NCI-H1694 treated with DMSO at 0.1 percent for 48 hours (cell line): ENCODE measurements at places on chromosomes 5 and 9.
A peak's percentile ranks its signal among the peaks of the same experiment; 100 is the strongest.

GRCh38 chr5:172114875-172115422, 73.1 kb downstream of the STK10 start:
- DNase-seq: no peak

DNA sequence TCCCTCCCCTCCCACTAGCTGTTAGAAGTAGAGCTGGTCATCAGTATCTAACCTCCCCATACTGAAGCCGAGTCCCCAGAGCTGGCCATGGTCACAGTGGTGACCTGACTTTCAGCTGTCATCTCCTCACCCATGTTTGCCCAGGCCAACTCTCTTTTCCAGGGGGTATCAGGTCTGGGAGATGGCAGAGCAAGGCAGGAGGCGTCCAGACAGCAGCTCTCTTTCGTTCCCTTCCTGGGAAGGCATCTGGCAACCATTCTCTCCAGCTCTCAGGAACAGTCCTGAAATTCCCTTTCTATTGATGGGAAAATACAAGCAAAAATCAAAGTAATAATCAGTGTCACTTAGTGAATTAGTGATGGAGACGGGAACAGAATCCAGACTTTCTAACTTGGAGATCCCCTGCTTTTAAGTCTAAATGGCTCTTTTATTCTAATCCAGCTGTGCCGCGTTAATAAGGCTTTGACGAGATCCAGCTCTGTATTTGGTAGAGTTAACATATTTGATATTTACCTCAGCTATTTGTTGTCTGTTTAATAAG, 21.3 kb upstream of the AOPEP start:
- no peak for DNase-seq

DNA sequence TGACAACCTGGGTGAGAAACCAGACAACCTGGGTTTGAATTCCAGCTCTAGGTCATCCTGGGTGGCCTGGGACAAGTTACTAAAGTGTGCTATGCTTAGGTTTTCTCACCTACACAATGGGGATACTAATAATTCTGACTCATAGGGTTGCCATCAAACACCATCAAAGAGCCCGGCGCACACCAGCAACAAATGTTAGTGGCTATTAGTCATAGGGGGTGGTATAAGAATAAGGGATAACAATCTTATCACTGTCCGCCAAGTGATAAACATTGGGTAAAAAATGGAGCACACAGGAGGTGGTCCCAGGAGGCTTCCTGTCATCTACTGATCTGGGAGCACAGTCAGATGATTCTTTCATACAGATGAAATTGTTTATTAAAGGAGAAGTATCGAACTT, 61.4 kb upstream of the AFAP1L1 start:
- no peak for DNase-seq

DNA sequence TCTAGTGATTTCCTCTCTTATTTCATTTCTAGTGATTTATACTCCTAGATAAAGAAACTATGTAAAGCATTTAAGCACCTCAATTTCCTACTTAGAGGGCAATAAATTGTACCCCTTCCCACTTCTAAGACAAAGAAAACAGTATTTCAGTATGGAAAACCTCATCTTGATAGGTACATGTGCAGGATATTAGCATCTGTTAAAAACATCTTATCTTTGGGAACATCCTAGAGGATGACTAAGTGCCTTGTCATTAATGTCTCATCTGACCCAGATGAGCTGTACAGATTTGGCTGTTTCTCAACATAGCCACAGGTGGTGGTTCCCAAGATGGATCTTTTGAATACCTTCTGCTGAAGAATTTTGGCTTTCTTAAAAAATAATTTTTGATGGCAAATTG, 5.7 kb downstream of the MEGF10 start:
- no peak for DNase-seq

DNA sequence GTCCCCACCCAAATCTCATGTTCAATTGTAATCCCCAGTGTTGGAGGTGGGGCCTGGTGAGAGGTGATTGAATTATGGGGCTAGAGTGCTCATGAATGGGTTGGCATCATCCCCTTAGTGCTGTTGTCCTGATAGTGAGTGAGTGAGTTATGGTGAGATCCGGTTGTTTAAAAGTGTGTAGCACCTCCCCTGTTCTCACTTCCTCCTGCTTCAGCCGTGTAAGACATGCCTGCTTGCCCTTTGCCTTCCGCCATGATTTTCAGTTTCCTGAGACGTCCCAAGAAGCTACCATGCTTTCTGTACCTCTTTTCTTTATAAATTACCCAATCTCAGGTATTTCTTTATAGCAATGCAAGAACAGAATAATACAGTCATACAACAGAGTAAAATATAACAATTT, 742 bp upstream of the LECT2 start:
- DNase-seq: no peak

DNA sequence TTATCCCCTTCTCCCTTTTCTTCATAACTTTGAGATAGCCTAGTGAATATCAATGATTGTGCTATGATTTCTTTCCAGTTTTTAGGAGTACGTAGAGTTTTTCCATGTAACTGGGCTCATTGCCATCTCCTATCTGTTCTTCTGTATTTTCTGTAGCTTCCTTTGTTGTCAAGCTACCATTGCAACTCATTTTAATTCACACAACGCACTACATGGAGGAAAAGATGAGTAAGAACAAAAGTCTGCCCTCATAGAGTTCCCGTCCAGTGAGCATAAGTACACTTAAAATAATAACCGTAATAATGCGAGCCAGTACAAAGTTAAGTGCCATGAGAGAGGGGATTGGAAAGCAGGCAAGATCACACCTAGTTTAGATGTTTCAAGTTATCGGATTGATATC, 177.7 kb downstream of the PAM start:
- DNase-seq: no peak

- DNase-seq: peak; percentile 21
These were observed 1.4 kb upstream of the QRFP start for GRCh38 chr9:130897848-130898551.

DNA sequence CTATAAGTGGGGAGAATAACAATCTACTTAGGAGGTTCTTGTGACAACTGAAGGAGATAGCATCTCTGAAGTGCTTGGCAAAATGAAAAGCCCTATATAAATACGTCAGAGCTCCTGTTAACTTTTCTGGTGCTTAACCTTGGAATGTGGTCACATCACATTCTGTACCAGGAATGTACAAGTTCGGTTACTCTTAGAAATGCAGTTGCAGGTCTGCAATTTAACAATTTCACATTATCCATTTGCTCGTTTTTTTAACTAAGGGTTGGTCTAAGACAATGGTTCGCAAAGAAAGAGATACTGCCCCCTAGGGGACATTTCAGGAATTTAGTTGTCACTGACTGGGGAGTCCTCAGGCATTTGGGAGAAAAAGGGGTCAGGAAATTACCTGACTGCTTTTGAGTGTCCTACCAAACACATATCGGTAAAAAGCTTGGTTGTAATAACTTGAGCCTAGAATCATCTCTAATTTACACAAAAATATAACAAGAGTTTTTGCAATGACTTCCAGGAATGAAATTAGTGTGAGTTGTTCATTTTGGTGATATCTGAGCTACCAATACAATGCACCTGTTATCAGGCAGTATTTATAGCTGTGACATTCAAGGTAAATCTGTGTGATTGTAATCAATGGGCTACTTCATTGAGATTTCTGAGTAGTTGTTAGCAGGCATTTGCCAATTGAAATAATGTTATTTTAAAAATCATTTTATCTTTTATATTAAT, 5.4 kb upstream of the HBEGF start:
- DNase-seq: peak; percentile 37

DNA sequence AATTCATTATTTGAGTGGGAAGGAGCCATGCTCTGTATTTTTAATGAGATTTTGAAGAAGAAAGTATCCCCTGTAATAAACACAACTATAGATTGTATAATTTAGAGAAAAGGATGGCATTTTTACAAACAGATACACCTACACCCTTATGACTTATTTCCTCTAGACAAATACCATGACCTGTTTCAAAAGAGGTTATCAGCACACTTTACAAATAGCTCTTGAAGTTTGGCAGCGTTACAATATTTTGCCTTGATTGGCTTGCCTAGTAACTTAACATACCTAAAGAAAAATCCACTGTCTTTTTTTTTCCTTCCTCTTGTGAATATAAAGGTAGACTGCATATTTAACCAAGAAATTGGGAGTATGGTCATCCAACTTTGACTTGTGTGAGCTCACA, 28.5 kb upstream of the CETN3 start:
- DNase-seq: no peak

GRCh38 chr5:136769093-136769492, 403.7 kb upstream of the TRPC7 start:
- no peak for DNase-seq

- DNase-seq: peak; percentile 49
These were observed 76.2 kb upstream of the PTPN3 start for GRCh38 chr9:109574061-109574882.

DNA sequence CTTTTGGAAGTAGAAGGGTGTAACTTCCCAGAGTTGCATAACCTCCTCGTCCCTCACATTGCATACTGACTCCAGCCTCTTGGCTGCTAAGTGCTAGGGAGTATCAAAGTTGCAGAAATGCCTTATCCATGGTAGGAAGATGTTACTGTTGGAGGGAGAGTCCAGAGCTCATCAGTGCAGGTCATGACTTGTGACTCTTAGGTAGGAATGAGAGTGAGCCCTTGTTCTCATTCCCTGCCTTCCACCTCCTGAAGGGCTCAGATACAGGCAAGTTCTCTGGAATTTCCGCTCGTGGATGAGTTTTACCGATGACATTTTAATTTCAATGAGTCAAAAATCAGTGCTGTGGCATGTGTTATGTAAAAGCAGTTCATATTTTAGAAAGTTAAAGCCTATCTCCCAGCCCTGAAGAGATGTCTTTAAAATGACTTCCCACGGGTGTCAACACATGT, 17.0 kb downstream of the IRX1 start:
- DNase-seq: no peak

- no peak for DNase-seq
These were observed 804.6 kb upstream of the COX7C start for GRCh38 chr5:85813146-85813545.

- DNase-seq: no peak
These were observed 252.9 kb upstream of the PAPPA start for GRCh38 chr9:115900698-115901097.

DNA sequence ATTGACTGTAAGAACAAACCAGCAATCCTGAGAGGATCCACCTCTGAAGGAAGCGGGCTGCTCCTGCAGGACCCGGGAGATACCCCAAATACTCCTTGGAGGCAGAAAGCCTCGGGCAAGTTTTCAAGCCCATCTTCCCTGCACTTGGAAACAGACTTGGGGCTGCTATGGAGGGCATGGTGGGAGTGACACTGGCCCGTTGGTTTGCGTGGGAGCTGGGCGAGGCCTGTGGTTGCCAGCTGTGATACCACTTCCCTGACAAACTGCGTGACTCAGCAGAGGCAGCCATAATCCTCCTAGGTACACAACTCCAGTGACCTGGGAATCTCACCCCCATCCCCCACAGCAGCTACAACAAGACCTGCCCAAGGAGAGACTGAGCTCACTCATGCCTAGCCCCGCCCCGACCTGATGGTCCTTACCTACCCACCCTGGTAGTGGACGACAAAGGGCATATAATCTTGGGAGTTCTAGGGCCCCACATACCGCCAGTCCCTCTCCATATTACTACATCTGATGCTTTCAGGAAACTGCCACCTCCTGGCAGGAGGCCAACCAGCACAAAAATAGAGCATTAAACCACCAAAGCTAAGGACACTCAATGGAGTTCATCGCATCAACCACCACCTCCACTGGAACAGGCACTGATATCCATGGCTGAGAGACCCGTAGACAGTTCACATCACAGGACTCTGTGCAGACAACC, 38.1 kb upstream of the VLDLR start:
- DNase-seq: no peak

DNA sequence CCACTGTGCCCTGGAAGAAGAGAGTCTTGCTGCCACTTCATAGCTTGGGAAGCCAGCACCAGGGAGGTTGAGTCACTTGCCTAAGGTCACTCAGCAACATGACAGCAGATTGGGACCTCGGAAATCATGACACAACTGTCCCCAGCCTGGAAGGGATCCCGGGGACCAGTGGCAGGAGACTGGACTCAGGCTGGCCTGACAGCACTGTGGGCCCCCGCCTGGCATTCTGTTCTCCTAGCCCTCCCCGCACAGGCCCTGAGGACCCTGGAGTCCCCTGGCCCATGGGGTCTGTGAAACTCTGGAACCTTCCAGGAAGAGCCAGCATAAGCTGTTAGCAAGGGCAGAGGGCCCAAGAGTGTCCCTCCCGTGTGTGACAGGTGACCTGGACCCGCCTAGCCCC, 64.9 kb downstream of the COL5A1 start:
- DNase-seq: no peak

GRCh38 chr9:131407717-131408195, 13.9 kb downstream of the PRRC2B start:
- DNase-seq: no peak

- DNase-seq: no peak
These were observed 527.0 kb downstream of the TLE1 start for GRCh38 chr9:81162361-81162760.

DNA sequence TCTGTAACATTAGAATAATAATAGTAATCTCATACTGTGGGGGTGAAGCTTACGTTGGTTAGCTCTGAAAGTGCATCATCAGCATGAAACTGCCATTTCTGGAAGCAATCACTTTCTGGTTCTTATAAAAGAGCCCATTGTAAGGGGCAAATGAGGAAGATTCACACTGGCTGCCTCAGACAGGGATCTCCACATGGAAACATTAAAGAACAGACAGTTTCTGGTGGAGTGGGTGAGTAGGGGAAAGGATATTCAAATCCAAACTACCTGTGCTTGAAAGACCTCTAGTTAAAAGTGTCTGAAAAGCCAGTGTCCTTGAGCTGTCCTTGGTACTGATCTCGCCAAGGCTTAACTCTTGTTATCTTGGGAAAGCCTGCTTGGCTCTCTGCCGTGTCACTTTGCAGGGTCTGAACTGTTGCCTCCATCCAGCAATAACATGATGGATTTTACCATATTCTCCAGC, 19.1 kb upstream of the SLC31A2 start:
- DNase-seq: no peak

GRCh38 chr5:133839721-133840120, 128.7 kb downstream of the C5orf15 start:
- DNase-seq: no peak
